Spinal cord (tissue), 10 donors: ENCODE measurements at places on chromosomes 7 and 10.

GRCh38 chr10:129288999-129289584 lies 177.9 kb upstream of the MGMT start:
- DNase-seq: no peak
- no peaks in the 10 kb centered on the region for H3K36me3 ChIP-seq
- no peaks in the 10 kb centered on the region for H3K4me1 ChIP-seq
- no peaks in the 10 kb centered on the region for H3K27me3 ChIP-seq
- no peak overlapping the region for H3K27ac ChIP-seq
- no peak overlapping the region for H3K4me3 ChIP-seq

GRCh38 chr10:59607970-59608369 lies 101.7 kb downstream of the SLC16A9 start:
- no peaks in the 10 kb centered on the region for H3K4me1 ChIP-seq
- no peak for DNase-seq
- no peak overlapping the region for H3K4me3 ChIP-seq
- H3K27ac ChIP-seq: no peak overlapping the region

- H3K27ac ChIP-seq: no peak overlapping the region
- H3K4me3 ChIP-seq: no peak overlapping the region
- H3K36me3 ChIP-seq: peaks cover 15% of the 10 kb centered on the region
These were observed 19.6 kb downstream of the GRID1 start for GRCh38 chr10:86346799-86347665.

DNA sequence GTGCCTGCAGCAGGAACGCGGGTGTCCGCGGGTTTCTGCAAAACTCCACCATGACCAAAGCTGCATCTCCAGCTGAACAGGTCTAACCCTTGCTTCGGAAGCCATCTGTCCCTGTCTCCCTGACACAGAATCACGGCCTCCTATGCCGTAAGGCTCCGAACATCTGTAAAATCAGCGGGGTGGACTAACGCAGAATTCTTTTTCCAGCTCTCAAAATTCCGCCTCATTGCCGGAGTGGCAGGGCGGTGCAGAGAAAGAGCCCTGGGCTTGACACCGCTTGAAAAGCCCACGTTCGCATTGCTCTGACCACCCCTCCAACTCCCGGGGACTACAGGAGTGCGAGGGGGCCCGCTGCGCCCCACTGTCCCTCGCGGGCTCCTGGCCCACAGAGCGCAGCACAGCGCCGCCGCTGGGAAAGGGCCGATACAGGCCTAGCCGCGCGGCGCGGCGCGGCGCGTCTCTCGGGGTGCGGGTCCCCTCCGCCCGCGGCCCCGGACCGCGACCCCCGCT lies 409 bp downstream of the DNMBP start:
- H3K27ac ChIP-seq: peak overlapping the region; percentile 75
- H3K36me3 ChIP-seq: no peaks in the 10 kb centered on the region
- H3K4me3 ChIP-seq: peak overlapping the region; percentile 77
- H3K27me3 ChIP-seq: no peaks in the 10 kb centered on the region
- H3K4me1 ChIP-seq: peaks cover 10% of the 10 kb centered on the region
- no peak for DNase-seq

- no peak overlapping the region for H3K4me3 ChIP-seq
- no peaks in the 10 kb centered on the region for H3K36me3 ChIP-seq
- H3K27me3 ChIP-seq: no peaks in the 10 kb centered on the region
- no peak for DNase-seq
- H3K27ac ChIP-seq: no peak overlapping the region
These were observed 52.0 kb downstream of the SPAM1 start for GRCh38 chr7:123977081-123977480.

- H3K4me1 ChIP-seq: peaks cover 6% of the 10 kb centered on the region
- H3K4me3 ChIP-seq: no peak overlapping the region
- DNase-seq: no peak
- no peak overlapping the region for H3K27ac ChIP-seq
These were observed 593.5 kb upstream of the MGMT start for GRCh38 chr10:128873411-128874054.

- no peak overlapping the region for H3K27ac ChIP-seq
- DNase-seq: no peak
- no peaks in the 10 kb centered on the region for H3K27me3 ChIP-seq
- no peaks in the 10 kb centered on the region for H3K36me3 ChIP-seq
These were observed 149.2 kb upstream of the SEMA3D start for GRCh38 chr7:85336086-85336485.

- DNase-seq: no peak
- H3K4me3 ChIP-seq: no peak overlapping the region
- no peak overlapping the region for H3K27ac ChIP-seq
- H3K36me3 ChIP-seq: no peaks in the 10 kb centered on the region
- peaks cover 52% of the 10 kb centered on the region for H3K4me1 ChIP-seq
These were observed 129.3 kb upstream of the FAM20C start for GRCh38 chr7:63117-63480.

- H3K36me3 ChIP-seq: no peaks in the 10 kb centered on the region
- no peak overlapping the region for H3K27ac ChIP-seq
- H3K4me3 ChIP-seq: no peak overlapping the region
- DNase-seq: no peak
- no peaks in the 10 kb centered on the region for H3K4me1 ChIP-seq
- H3K27me3 ChIP-seq: no peaks in the 10 kb centered on the region
These were observed 33.5 kb downstream of the ASZ1 start for GRCh38 chr7:117393781-117394180.

DNA sequence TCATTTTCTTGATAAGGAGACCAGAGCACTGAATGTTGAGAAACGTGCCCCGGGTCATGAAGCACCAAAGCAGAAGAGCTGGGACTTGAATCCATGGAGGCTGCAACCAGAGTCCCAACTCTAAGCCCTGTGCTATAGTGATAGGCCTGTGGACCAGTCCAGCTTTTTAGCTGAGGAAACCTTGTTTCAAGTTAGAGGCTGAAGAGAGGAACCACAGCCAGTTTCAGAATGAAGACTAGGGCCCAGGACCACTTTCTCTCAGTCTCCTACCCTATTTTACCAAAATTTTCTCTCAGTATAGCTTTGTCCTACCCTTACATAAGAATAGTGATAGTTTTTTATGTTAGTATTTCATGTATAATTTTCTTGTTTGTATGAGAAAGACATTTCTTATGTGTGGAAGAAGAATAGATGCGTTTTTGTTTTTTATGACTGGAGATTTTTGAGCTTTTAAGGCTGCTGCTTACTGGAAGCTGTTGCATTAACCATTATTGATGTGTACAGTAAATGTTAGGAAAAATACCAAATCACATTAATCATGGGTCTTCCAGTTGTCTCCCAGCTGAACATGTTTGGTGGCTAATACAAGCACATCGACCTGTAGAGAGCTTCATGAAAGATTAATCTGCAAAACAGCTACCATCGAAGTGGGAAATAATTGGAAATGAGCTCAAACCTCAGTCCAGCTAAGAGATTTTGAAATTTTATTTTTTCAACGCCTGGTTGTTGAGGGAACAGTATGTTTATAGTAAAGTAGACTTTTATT lies 45.0 kb upstream of the CSTF2T start:
- no peaks in the 10 kb centered on the region for H3K27me3 ChIP-seq
- H3K4me1 ChIP-seq: no peaks in the 10 kb centered on the region
- no peak overlapping the region for H3K27ac ChIP-seq
- DNase-seq: no peak
- H3K4me3 ChIP-seq: no peak overlapping the region

DNA sequence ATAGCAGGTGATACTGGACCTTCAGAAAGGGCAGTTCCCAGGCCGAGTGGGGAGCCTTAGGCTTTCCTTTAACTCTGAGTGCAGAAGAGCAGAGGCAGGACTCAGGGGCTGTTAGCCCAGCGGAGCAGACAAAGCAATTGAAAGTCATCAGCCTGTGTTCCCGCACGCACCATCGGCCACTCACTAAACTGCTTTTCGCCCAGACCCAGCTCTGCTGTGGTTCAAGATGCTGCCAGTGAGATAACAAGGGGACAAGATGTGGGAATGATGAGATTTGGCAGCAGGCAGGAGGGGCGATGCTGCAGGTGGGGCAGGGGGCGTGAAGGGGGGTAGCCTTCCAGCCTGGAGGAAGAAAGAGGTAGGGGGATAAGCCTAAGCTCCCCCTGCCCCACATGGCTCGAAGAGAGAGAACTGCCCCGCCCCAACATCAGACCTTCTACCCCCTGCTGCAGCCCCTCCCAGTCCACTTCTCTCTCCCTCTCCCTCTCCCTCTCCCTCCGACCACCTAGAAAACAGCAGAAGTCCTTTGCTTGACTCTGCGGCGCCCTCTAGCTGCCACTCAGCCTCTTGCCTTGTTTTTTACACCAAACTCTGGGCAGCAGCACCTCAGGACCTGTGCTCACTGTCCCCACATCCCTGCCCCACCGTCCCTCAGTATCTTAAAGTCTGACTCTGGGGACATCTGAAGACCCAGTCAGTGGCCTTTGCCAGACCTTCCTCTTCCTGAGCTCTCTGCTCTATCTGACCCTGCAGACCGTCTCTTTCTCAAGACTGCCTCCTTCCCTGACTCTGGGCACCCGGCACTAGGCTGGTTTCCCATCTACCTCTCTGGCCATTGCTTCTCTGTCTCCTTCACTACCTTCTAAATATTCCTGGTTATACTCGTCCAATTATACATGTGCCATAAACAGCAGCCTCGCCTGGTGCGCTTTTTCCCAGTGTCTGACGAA lies 110.5 kb downstream of the C10orf105 start:
- H3K4me3 ChIP-seq: no peak overlapping the region
- peak; percentile 82 for DNase-seq
- H3K4me1 ChIP-seq: peaks cover 34% of the 10 kb centered on the region
- no peaks in the 10 kb centered on the region for H3K27me3 ChIP-seq
- H3K36me3 ChIP-seq: no peaks in the 10 kb centered on the region

GRCh38 chr10:105585753-105586152 lies 944.7 kb downstream of the SORCS3 start:
- no peaks in the 10 kb centered on the region for H3K27me3 ChIP-seq
- no peak overlapping the region for H3K4me3 ChIP-seq
- no peaks in the 10 kb centered on the region for H3K36me3 ChIP-seq
- no peak overlapping the region for H3K27ac ChIP-seq

DNA sequence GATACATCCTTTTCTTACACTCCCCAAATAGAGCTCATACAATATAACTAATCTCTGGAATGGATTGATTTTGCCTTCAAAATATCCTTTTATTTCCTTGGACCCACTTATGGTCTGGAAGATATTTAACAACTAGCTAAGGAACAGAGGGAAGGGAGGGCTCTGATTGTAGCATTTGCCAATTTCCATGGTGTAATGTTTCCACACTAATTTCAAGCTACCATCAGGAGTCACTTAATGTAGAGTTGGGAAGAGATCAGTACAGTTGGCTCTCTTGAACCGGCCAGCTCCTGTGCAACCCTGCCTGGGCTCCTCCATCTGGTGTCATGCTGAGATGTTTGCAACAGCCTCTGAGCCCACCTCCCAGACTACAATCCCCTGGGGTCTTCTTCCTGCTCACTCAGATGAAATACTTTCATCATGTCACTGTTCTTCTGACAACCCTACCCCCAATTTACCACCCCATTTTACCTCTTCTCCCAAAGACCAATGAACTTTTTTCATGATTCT lies 8.0 kb upstream of the IL6 start:
- H3K36me3 ChIP-seq: no peaks in the 10 kb centered on the region
- H3K4me1 ChIP-seq: peaks cover 19% of the 10 kb centered on the region
- no peak overlapping the region for H3K27ac ChIP-seq
- DNase-seq: no peak
- H3K4me3 ChIP-seq: no peak overlapping the region

DNA sequence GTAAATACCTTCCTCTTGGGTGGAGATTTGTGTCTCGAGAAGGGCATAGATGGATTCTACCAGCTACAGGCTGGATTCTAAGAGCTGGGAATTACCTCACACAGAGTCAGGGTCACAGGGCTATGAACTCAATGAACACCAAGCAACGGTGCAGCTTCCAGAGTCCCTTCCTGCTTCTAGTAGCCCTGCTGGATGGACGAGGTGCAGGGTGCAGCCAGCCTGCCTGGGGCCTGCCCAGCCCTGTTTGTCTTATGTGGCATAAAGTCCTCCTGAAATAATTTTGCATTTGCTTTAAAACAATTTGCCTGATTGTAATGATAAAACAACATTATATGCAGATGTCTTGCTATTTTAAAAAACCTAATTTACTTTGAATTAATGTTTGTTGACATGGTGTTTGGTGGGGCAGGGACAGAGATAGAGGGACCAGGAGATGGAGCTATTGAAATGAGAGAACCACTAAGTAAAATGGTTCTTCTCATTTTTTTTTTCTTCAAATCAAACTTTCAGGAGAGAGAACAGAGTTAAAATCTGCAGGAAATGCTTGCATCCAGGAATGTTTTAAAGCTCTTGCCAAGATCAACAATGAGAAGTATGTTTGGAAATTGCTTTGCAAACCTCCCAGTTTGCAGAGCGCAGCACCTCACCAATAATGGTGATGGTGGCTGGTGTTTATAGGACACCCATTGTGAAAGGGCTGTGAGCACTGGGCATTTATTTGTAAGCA lies 305.4 kb upstream of the PODXL start:
- no peak overlapping the region for H3K4me3 ChIP-seq
- peaks cover 16% of the 10 kb centered on the region for H3K4me1 ChIP-seq
- H3K27me3 ChIP-seq: no peaks in the 10 kb centered on the region
- H3K27ac ChIP-seq: no peak overlapping the region
- no peak for DNase-seq

- H3K27me3 ChIP-seq: no peaks in the 10 kb centered on the region
- no peaks in the 10 kb centered on the region for H3K4me1 ChIP-seq
- no peak overlapping the region for H3K27ac ChIP-seq
- DNase-seq: no peak
These were observed 507.4 kb downstream of the ANKRD7 start for GRCh38 chr7:118731854-118732253.

- peaks cover 17% of the 10 kb centered on the region for H3K27me3 ChIP-seq
- H3K4me1 ChIP-seq: peaks cover 27% of the 10 kb centered on the region
- no peaks in the 10 kb centered on the region for H3K36me3 ChIP-seq
- peak overlapping the region; percentile 57 for H3K4me3 ChIP-seq
- peak overlapping the region; percentile 40 for H3K27ac ChIP-seq
- peak; percentile 65 for DNase-seq
These were observed 692 bp downstream of the NEURL1 start for GRCh38 chr10:103493916-103494877.

DNA sequence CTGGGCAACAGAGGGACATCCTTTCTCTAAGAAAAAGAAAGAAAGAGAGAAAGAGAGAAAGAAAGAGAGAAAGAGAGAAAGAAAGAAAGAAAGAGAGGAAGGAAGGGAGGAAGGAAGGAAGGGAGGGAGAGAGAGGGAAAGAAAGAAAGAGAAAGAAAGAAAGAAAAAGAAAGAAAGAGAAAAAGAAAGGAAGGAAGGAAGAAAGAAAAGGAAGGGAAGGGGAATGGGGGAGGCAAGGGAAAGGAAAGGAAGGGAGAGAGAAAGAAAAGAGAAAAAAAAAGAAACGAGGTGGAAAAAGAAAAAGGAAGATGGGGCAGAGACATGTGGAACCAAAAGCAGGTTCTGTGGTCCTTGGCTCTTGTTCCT lies 82.9 kb upstream of the SMNDC1 start:
- no peak overlapping the region for H3K4me3 ChIP-seq
- no peak overlapping the region for H3K27ac ChIP-seq
- no peaks in the 10 kb centered on the region for H3K36me3 ChIP-seq
- no peaks in the 10 kb centered on the region for H3K27me3 ChIP-seq
- DNase-seq: no peak

GRCh38 chr10:121121462-121121861 lies 270.3 kb downstream of the WDR11 start:
- H3K36me3 ChIP-seq: no peaks in the 10 kb centered on the region
- no peak overlapping the region for H3K27ac ChIP-seq
- peak; percentile 45 for DNase-seq
- no peak overlapping the region for H3K4me3 ChIP-seq
